Cerebellum (tissue), 4 donors: ENCODE measurements at places on chromosomes 12 and 14. TPM values are rescaled to one million over a fixed set of nuclear protein-coding genes. Genes with fewer than 3 reads are reported as not detected.
A peak's percentile ranks its signal among the peaks of the same experiment; 100 is the strongest.

The MMP14 gene
- 17.6 TPM for total RNA-seq

The STYK1 gene
- total RNA-seq: 4.9 TPM

DNA sequence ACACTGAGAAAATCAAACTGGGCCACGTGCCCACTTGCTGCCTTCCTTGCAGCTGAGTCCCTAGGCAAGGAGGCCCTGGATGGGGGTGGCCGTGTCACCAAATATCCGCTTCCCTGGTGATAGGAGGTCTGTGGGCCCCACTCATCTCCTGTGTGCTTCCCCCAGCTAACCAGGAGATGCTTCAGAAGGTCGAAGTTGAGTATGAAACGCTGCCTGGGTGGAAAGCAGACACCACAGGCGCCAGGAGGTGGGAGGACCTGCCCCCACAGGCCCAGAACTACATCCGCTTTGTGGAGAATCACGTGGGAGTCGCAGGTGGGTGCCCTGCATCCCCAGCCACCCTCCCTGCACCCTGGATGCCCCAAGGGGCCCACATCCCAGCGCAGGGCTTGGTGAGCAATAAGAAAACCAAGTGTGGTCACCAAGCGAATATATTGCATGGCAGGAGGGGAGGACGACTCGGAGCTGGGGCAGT lies 6.8 kb upstream of the SIVA1 start:
- no peak for DNase-seq

DNA sequence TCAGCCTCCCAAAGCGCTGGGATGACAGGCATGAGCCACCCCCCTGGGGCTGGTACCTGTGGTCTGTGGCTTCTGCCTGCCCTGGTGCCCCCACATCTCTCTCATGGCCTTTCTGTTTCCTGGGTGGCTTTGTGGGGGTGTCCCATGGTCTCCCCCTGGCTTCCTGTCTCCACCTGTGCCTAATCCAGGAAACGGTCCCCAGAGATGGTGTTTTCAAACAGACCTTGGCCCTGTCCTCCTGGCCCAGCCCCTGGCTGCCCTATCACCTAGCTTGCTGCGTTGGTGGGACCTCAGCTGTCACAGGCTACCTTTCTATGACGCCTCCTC lies 18.1 kb downstream of the MEG3 start:
- no peak for DNase-seq

- peak; percentile 34 for DNase-seq
These were observed 1.1 kb downstream of the JAG2 start for GRCh38 chr14:105167303-105168092.
